Fibroblast of skin of right quadriceps (primary cell): ENCODE measurements at places on chromosomes 2 and 18.

- DNase-seq = peak; percentile 71
These were observed 2.4 kb downstream of the SMAD7 start for GRCh38 chr18:48948112-48949049.

GRCh38 chr2:186467421-186467820 lies 18.6 kb upstream of the ZC3H15 start:
- no peak for DNase-seq

GRCh38 chr2:232490221-232491138 lies 2.8 kb upstream of the ECEL1 start:
- no peak for DNase-seq

DNA sequence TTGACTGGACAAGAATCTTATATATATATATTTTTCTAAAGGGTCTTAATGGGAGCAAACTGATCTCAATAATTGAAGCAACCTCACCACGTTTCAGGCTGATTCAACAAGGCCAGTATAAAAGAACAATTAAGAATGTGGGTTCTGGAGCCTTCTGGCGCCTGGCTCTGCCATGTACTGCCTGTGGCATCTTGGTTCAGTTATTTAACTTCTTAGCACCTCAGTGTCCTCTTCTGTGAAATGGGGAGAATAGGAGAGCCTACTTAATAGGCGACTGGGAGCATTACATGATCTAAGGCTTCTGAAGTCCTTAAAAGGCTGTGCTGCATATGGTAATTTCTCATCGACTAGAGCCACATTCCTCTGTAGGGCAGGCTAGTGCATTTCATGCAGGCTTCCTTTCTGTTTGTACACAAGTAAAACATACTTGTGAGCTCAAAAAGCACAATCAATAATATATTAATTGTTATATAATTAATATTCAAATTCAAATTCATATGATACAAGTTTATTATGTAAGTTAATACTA lies 118.4 kb upstream of the LYPD1 start:
- DNase-seq = no peak

GRCh38 chr18:73879328-73879727 lies 268.3 kb downstream of the FBXO15 start:
- DNase-seq = peak; percentile 10

DNA sequence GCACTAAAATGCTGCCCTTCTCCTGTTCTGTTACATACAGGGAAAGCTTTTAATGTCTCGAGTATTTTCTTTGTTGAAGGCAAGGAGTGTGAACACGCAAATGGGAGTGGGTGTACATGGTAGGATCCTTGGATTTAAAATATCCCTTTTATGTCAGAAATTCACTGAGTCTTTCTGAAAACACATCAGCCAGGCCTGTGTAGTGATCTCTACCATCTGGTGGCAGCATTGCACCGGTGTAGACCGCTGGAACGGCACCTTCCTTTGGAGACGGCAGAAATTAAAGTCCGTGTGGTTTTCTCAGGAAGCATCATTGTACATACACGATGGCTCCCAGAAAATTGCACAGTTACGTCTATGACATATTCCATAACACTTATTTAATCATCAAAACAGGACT lies 515.8 kb downstream of the GALR1 start:
- peak; percentile 1 for DNase-seq

GRCh38 chr2:224408676-224409075 lies 6.8 kb upstream of the FAM124B start:
- DNase-seq = no peak

GRCh38 chr2:205427112-205427511 lies 255.2 kb upstream of the NRP2 start:
- peak; percentile 68 for DNase-seq

- DNase-seq = no peak
These were observed 161.4 kb downstream of the METTL4 start for GRCh38 chr18:2409906-2410305.

GRCh38 chr18:44821924-44822323 lies 141.2 kb downstream of the SETBP1 start:
- DNase-seq = no peak

DNA sequence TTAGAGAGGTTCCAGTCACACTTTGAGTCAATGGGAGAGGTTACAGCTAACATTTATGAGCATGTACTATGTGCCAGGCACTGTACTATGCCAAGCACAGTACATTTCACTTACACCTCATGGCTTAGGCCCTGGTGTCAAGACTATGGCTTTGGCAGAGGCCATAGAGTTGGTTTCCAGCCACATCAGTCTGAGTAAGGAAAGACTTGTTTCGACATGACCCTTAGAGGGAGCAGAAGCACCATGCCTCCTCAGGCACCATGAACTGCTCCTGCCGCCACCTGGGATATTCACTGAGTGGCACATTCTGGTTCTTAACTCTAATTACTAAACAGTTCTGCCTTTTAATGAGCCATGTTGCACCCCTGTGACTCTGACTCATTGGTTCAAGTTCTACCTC lies 12.7 kb downstream of the DGUOK start:
- peak; percentile 28 for DNase-seq

DNA sequence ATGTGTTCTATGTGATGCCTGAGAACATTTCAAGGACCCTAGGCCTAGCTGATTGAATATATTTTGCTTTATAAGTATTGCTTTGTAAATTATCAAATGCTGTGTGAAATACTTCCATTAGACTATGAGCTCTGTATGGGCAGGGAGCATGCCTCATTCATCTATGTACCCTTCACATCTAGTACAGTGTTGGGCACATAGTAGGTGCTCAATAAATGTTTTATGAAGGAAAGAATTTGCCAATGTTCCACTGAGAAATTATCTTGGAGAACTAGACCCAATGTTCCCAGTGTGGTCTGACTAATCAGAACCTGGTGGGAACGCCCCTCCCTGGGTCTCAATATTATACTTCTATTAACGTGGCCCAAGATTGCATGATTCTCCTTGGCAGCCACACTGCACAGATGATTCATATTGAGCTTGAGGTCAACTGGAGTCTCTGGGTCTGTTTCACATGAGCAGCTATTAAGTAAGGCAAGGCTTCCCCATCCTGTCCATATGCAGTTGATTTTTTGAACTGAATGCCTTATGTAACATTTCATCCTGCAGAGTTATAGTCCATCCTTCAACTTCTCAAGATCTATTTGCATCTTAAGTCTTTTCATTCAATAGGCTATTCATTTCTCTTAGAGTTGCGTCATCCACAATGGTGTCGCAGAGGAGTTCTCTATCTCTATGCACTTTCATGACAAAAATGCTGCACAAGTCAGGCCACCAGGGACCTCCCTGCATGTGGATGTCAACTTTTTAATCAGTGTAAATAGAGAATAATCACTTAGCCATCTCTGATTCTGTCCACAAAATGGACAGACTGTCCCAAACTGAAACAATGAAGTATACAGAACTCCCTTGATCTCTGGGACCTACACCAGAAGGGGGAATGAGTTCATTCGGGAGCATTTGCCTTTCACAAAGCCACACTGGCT lies 257.6 kb downstream of the CYP26B1 start:
- DNase-seq = peak; percentile 91

GRCh38 chr2:174796319-174796771 lies 32.1 kb upstream of the CHRNA1 start:
- DNase-seq = no peak

DNA sequence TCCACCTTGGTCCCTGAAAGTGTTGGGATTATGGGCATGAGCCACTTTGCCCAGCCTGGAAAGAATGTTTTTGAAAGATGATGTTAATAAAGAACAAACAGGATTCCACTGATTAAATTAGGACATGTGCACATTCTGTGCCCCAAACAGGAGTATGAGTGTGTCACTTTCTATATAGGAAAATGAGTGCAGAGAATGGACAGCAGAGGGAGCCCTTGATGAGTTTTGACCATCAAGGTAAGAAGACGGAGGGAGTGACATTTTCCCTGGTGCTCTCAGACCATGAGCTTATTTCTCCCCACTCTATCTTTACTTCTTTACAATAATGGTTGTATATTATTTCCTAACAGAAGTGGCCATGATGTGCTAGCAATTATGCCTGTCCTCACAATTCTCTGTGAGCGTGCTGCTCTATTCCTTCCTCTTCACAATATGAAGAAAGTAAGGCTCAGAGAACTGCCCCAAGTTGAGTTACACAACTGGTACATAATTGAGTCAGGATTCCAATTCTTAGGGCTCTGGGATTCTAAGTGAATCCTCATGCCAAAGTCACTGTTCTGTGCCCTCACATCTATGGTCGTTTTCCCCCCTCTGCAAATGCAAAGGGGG lies 20.6 kb downstream of the RPL37A start:
- peak; percentile 78 for DNase-seq

DNA sequence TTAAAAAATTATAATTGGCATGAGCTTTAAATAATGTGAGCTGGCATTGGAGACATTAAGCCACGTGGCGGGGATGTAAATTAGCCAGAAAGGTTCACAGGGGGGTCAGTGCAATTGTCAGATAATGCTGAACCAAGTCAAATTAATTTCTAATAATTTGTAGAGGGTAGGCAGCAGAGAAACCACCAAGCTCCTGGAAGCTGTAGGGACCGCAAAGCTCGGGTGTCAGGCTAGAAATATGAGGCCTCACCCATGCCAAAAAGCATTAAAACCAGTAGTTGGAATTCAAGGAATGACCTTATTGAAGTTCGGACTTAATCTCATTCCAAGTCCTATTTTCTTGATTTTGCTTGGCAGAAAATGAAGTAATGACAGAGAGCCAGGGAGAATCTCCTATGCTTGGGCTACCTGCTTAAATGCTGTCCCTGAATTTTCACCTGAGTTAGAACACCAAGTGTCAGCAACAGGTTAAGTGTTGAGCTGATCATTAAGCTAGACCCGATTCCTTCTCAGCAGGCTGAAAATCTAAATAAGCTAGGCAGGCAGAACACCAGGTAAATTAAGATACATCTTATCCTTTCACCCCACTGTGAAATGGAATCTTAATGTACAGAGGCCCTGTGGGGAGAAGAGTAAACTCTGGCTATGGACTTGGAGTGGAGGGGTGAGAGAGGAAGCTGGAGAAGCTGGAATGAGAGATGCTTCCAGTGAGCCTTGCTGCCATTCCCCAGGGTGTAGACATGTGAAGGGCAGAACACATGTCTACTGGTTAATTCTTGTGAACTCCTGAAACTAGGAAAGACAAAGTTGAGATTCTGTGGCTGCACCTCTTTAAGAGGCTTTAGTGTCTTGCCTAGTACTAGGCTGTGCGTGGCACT lies 520.0 kb downstream of the SLC4A3 start:
- DNase-seq = peak; percentile 59

GRCh38 chr18:6109743-6110142 lies 214.4 kb upstream of the TMEM200C start:
- no peak for DNase-seq

DNA sequence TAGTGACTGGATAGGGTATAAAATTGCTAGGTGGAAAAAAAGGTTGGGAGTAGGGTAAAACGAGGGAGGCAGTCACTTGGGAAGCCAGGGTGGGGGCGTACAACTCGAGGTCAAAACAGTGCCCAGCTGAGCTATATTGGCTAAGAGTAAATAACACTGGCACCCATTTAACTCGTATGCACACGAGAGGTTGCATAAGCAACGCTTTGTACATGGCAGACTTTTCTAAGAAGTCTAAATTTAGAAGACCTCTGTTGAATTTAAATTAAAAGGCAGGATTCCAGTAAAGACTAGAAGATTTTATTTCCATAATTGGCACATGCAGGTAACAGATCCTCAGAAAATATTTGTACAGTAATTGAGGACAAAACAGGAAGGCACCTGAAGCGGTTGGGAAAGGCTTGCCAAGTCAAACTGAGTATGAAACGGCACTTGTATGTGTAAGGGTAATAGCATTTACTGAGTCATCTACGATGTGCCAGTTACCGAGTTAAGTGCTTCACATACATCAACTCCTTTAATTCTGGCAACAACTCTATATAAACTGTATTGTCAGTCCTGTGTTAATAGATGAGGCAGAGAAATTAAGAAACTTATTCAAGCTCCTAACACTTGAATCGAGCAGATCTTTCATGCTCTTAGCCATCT lies 1.4 kb upstream of the MALT1 start:
- DNase-seq = peak; percentile 65

DNA sequence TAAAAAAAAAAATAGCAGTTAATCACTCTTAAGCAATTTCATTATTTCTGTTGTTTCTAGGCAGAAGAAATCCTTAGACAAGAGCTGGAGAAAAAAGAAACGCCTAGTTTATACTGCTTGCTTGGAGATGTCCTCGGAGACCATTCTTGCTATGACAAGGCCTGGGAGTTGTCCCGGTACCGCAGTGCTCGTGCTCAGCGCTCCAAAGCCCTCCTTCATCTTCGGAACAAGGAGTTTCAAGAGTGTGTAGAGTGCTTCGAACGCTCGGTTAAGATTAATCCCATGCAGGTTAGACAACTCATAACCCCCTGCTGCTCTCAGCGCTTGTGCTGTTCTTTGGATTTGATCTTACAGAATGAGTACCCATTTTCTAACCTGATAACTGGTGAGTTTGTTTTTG lies 130.4 kb downstream of the TTC27 start:
- no peak for DNase-seq

- DNase-seq = peak; percentile 90
These were observed 76.5 kb upstream of the APCDD1 start for GRCh38 chr18:10377956-10378355.

- no peak for DNase-seq
These were observed 31.5 kb downstream of the TRABD2A start for GRCh38 chr2:84849271-84849952.

DNA sequence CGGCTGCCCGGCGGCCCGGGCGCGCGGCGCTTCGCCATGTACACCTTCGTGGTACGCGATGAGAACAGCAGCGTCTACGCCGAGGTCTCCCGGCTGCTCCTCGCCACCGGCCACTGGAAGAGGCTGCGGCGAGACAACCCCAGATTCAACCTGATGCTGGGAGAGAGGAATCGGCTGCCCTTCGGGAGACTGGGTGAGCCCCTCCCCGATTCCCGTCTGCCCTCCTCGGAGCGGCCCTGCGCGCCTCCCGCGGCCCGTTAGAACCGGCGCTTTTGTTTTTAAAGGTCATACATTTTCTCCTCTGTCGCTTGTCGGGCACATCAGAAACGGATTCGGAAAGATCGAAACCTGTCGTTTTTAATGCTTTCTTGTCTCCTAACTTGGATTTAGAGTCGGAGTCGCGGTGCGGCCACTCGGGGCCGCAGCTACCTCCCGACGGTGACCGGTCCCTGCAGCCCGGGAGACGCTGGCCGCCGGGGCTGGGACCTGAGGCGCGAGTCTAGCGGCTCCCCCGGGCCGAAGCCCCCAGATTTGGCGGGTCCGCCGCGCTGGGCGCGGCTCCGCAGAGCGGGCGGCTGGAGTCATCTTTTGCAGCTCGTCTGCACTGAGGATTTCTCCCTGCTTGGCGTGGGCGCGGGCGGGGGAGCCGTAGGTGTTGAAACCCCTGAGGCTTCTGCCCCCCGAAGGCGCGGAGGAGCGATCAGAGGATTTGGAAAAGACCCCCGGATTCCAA lies 519 bp downstream of the TTL start:
- DNase-seq = peak; percentile 33

DNA sequence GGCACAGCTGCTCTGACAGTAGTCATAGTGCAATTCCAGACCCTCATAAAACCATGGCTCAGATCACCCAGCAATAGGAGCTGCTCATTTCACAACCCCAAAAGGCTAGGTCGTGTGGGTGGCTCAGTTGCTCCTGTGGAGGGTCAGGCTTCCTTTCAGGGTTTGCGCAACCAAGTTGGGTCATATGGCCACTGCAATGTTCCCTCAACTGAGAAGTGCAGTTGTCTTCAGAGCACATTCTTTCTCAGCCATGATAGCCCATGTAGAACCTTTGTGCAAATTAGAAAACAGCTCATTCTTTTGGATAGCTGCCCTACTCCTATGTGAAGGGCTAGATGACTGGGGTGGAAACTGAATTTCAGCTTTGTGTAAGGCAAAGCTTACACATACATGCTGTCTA lies 3.2 kb downstream of the SERPINB13 start:
- DNase-seq = peak; percentile 22
